ENCODE measurements at places on chromosomes 2 and 18. TPM values are rescaled to one million over a fixed set of nuclear protein-coding genes. Genes with fewer than 3 reads are reported as not detected.

The HOXD12 gene
- not detected for total RNA-seq

The IL36B gene
- not detected for total RNA-seq

The UGT1A3 gene
- total RNA-seq: not detected

The FKBP1B gene
- 3.2 TPM for total RNA-seq

The C2orf76 gene
- total RNA-seq: 6.5 TPM

The SRBD1 gene
- 6.3 TPM for total RNA-seq

The EGR4 gene
- total RNA-seq: not detected

The DPP10 gene
- 0.27 TPM for total RNA-seq

The XPO1 gene
- 66.0 TPM for total RNA-seq

The TMEM169 gene
- 0.15 TPM for total RNA-seq

The OR6B2 gene
- total RNA-seq: not detected

The NT5DC4 gene
- total RNA-seq: not detected

The SCRN3 gene
- total RNA-seq: 43.5 TPM

The HADHA gene
- total RNA-seq: 800 TPM

The TLK1 gene
- total RNA-seq: 29.6 TPM

The IL1R1 gene
- 20.9 TPM for total RNA-seq

The DTNA gene
- 140 TPM for total RNA-seq

The TP53I3 gene
- 13.3 TPM for total RNA-seq

The RAB10 gene
- 101 TPM for total RNA-seq

The LBX2 gene
- 0.52 TPM for total RNA-seq

The FAM124B gene
- 1.2 TPM for total RNA-seq

The RAX gene
- not detected for total RNA-seq

The RNF25 gene
- total RNA-seq: 12.4 TPM

The XDH gene
- not detected for total RNA-seq

The ALPI gene
- not detected for total RNA-seq

The SLC5A7 gene
- total RNA-seq: 0.07 TPM

The NPPC gene
- 7.2 TPM for total RNA-seq
